Mammary epithelial cell (primary cell): ENCODE measurements at places on chromosomes 6 and 20.

DNA sequence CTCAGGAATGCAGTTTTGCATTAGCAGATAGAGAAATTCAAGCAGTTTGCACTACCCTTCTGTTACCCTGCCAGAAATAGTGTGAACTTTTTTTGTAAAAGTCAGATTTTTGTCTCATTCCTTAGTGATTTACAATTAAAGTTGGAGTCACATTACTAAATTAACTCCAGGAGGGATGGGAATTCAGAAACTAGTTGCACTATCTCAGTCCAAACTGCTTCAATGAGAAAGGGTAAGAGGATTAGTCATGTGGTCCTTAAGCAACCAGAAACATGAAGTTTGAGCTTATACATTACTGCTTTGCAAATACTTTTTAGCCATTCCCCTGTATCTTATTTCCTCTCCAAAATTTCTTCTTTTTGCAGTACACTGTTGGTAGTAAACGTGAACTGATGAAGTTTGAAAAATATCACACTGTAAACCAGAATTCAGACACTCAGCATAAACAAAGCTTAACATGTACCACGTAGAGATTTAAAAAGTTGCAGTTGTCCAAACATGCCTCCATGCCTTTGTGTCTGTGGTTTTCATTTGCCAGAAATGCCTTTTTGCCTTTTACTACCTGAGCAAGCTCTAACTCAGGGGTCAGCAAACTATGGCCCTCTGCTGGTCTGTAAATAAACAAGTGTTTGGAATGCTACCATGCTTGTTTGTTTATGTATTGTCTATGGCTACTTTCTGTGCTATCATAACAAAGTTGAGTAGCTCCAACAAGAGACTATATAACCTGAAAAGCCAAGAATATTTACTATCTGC, 49.7 kb downstream of the TP53INP2 start:
- peak; percentile 10 for DNase-seq

GRCh38 chr6:147726342-147726741, 217.9 kb downstream of the SAMD5 start:
- no peak for DNase-seq

DNA sequence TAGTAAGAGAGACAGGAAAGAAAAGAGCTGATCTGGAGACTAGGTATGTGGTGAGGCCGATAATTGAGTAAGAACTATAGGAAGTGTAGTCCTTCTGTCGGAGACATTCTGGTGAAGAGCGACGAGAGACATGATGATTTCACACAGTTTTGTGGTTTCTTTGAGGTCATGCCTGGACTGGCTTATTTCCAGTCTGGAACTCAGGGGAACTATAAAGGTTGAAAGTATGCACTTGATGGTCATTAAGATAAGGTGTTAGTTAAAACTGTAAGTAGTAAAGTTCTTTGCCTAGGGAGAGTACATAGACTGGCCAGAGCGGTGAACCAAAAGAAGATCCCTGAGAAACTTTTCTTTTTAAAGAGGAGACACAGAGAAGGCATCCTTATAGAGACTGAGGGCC, 68.8 kb downstream of the RFX6 start:
- peak; percentile 77 for DNase-seq

- no peak for DNase-seq
Observed at GRCh38 chr20:10802236-10802635, 128.4 kb upstream of the JAG1 start.

GRCh38 chr6:11245381-11246256, 13.2 kb upstream of the NEDD9 start:
- no peak for DNase-seq

- no peak for DNase-seq
Observed at GRCh38 chr6:50722829-50723554, 9.7 kb downstream of the TFAP2D start.

GRCh38 chr6:124254941-124255685, 451.4 kb downstream of the NKAIN2 start:
- DNase-seq, result no peak
